Smooth muscle cell of bladder (primary cell): ENCODE measurements at places on chromosomes 16 and 17. TPM values are rescaled to one million over a fixed set of nuclear protein-coding genes. Genes with fewer than 3 reads are reported as not detected.

TBC1D3G gene
- not detected in 2 replicates for total RNA-seq

SLC35G3 gene
- not detected in 2 replicates for total RNA-seq

NXPH3 gene
- 0.14 and 0.55 TPM in 2 replicates for total RNA-seq

KRT39 gene
- not detected in 2 replicates for total RNA-seq

DNAI2 gene
- not detected in 2 replicates for total RNA-seq

GRIN2C gene
- total RNA-seq: under 0.01 and 0.28 TPM in 2 replicates

UMOD gene
- not detected in 2 replicates for total RNA-seq

HOXB3 gene
- under 0.01 and 0.28 TPM in 2 replicates for total RNA-seq

TNFSF12 gene
- total RNA-seq: 2.1 and 4.4 TPM in 2 replicates

NIP7 gene
- 16.4 and 19.8 TPM in 2 replicates for total RNA-seq

PRSS36 gene
- total RNA-seq: 0.09 and 0.14 TPM in 2 replicates

KREMEN2 gene
- not detected in 2 replicates for total RNA-seq

MAP2K4 gene
- total RNA-seq: 23.2 and 24.3 TPM in 2 replicates
